Airway epithelial cell (primary cell): ENCODE measurements at places on chromosomes 5 and 9. TPM values are rescaled to one million over a fixed set of nuclear protein-coding genes. Genes with fewer than 3 reads are reported as not detected.

The BTNL3 gene
- total RNA-seq, result not detected in 2 replicates

The LRRC19 gene
- not detected in 2 replicates for total RNA-seq

The CD274 gene
- 4.8 and 5.3 TPM in 2 replicates for total RNA-seq

The EDIL3 gene
- 2.0 and 2.9 TPM in 2 replicates for total RNA-seq

The CD14 gene
- total RNA-seq, result 0.35 TPM in 1 of 2 replicates, not detected in the other

The HARS1 gene
- total RNA-seq, result 83.6 TPM in 2 replicates

The GFRA3 gene
- not detected in 2 replicates for total RNA-seq

The PPIC gene
- 27.9 and 36.0 TPM in 2 replicates for total RNA-seq

The ANKRD34B gene
- total RNA-seq, result not detected in 2 replicates

The HACD4 gene
- 2.3 and 3.4 TPM in 2 replicates for total RNA-seq

The TENT4A gene
- total RNA-seq, result 11.3 and 16.4 TPM in 2 replicates

The SLC12A7 gene
- total RNA-seq, result 5.0 and 12.7 TPM in 2 replicates

The ZMAT2 gene
- 33.2 and 34.5 TPM in 2 replicates for total RNA-seq

The GDF9 gene
- 0.14 TPM in 1 of 2 replicates, not detected in the other for total RNA-seq

The STK32A gene
- 0.46 and 1.8 TPM in 2 replicates for total RNA-seq

The NCS1 gene
- 42.7 and 58.1 TPM in 2 replicates for total RNA-seq

The THOC3 gene
- total RNA-seq, result 133 and 146 TPM in 2 replicates

The ST6GALNAC4 gene
- total RNA-seq, result 44.8 and 45.3 TPM in 2 replicates

The IL5 gene
- not detected in 2 replicates for total RNA-seq

The FCN2 gene
- total RNA-seq, result not detected in 2 replicates

The SVEP1 gene
- total RNA-seq, result 0.19 and 0.21 TPM in 2 replicates

The IL3 gene
- total RNA-seq, result not detected in 2 replicates

The PLEKHG4B gene
- under 0.01 and 1.5 TPM in 2 replicates for total RNA-seq

The PCDHGB4 gene
- total RNA-seq, result 2.2 and 3.0 TPM in 2 replicates

The ADGRV1 gene
- 0.49 and 0.60 TPM in 2 replicates for total RNA-seq

The CD72 gene
- total RNA-seq, result 0.56 TPM in 1 of 2 replicates, not detected in the other

The PCDHGA2 gene
- 0.42 and 0.79 TPM in 2 replicates for total RNA-seq

The PRSS3 gene
- total RNA-seq, result 73.0 and 77.0 TPM in 2 replicates

The IL33 gene
- total RNA-seq, result 13.2 and 17.4 TPM in 2 replicates

The NUTM2F gene
- total RNA-seq, result not detected in 2 replicates

The PNPLA7 gene
- total RNA-seq, result 0.09 and 0.28 TPM in 2 replicates

The CYLC2 gene
- total RNA-seq, result not detected in 2 replicates

The TEX48 gene
- total RNA-seq, result not detected in 2 replicates

The ARL14EPL gene
- not detected in 2 replicates for total RNA-seq

The PPP2R2B gene
- 0.21 TPM in 1 of 2 replicates, not detected in the other for total RNA-seq

The FGF1 gene
- total RNA-seq, result 0.93 and 2.0 TPM in 2 replicates

The PAM gene
- 95.4 and 114 TPM in 2 replicates for total RNA-seq
